ENCODE measurements at places on chromosomes 12 and 14.

DNA sequence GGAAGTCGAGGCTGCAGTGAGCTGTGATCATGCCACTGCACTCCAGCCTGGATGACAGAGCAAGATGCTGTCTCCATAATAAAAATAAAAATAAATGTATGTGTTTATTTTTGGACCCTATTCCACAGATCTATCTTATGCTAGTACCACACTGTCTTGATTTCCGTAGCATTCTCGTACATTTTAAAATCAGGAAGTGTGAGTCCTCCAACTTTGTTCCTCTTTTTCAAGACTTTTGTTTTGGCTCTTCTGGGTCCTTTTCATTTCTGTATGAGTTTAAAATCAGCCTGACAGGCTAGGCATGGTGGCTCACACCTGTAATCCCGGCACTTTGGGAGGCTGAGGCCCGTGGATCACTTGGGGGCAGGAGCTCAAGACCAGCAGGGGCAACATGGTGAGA, 25.8 kb downstream of the DAO start:
- DNase-seq: no peak

GRCh38 chr14:88154321-88154720, 149.4 kb downstream of the GPR65 start:
- no peak for DNase-seq

DNA sequence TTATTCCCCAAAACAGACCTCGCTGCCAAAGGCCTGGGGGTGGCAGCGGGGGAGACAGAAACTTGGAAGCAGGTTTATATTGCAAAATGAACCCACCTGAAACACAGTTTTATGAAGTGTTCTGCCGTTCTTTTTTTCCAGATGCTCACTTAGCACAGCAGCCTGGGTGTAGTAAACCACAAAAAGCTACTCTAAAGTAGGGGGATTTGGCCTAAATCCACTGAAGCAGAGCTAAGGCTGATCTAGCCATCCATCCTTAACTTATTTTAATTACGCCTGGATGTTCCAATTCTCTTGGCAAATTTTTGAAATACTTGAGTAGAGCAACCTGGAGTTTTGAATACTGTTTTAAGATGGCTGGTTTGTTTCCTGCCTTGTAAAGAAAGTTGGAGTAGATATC, 121.2 kb downstream of the GPR135 start:
- no peak for DNase-seq

DNA sequence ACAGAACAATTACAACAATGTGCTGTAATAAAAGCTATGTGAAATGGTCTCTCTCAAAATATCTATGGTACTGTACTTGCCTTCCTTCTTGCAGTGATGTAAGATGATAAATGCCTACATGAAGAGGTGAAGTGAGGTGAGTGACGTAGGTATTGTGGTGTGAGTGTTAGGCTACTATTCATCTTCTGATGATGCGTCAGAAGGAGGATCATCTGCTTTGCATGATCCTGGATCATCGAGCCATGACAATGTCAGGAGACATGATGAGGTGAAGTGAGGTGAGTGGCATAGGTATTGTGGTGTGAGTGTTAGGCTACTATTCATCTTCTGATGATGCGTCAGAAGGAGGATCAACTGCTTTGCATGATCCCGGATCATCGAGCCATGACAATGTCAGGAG, 105.8 kb downstream of the KCNC2 start:
- no peak for DNase-seq

DNA sequence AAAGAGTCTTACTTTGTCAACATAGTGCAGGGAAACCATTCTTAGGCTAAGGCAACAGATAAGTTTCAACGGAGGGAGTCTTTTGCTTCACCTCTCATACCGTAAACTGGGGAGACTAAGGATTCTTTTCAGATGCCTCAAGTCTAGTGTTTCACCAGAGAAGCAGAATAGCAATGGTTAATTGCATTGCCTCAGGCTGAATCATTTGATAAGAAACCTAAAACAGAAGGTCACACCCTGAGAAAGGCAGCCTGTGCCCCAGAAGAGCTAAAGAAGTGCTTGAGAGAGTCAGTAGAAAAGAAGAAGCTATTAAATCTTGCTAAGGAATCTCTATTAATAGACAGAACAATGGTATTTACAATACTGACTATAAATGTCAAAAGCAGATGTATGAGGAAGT, 21.8 kb upstream of the ATXN7L3B start:
- no peak for DNase-seq

DNA sequence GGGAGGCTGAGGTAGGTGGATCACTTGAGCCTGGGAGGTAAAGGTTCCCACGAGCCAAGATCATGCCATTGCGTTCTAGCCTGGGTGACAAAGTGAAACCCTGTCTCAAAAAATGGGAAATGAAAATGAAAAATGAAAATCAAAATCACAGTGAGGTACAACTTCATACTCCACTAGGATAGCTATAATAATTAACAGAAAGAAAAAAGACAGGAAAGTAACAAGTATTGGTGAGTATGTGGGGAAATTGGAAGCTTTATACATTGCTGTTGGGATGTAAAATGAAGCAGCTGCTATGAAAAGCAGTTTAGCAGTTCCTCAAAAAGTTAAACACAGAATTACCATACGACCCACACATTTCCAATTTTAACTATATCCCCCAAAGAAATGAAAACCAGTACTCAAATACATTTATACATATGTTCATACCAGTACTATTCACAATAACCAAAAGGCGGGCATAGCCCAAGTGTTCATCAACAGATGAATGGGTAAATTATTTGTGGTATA, 22.2 kb downstream of the SGPP1 start:
- no peak for DNase-seq
